Fibroblast of skin of left biceps (primary cell): ENCODE measurements at places on chromosomes 7 and 10.

DNA sequence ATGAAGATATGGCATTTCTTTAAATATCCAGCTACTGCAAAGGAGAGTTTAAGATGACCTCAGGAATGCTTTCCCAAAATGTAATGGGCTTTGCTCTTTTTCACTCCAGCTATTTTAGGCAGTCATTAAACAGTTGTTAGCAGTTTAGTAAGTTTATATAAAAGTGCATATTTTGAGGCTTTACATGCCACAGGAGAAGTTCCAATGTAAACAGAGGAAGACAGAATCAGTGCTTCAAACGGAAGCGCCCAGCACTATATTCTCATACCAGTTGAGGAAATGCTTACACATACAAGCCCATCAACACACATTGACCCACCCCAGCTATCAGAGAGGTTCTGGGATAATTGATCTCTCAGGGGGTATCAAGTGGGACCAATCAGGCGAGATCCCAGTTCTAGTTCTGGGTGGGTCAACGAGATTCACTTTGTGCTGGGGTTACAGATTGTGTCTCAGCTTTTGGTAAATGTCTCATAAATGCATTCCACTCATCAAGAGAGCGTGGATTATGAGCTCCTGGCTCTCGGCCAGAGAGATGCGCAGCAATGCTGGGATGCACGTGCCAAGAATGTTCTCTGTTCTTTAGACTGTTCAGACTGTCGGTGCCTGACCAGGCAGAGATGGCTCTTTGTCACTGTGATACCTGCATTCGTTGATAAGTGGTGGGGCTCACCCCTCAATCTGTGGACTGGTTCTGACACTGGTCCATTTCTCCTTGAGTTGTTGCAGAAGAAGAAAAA, 55.0 kb downstream of the CACNB2 start:
- DNase-seq: no peak

DNA sequence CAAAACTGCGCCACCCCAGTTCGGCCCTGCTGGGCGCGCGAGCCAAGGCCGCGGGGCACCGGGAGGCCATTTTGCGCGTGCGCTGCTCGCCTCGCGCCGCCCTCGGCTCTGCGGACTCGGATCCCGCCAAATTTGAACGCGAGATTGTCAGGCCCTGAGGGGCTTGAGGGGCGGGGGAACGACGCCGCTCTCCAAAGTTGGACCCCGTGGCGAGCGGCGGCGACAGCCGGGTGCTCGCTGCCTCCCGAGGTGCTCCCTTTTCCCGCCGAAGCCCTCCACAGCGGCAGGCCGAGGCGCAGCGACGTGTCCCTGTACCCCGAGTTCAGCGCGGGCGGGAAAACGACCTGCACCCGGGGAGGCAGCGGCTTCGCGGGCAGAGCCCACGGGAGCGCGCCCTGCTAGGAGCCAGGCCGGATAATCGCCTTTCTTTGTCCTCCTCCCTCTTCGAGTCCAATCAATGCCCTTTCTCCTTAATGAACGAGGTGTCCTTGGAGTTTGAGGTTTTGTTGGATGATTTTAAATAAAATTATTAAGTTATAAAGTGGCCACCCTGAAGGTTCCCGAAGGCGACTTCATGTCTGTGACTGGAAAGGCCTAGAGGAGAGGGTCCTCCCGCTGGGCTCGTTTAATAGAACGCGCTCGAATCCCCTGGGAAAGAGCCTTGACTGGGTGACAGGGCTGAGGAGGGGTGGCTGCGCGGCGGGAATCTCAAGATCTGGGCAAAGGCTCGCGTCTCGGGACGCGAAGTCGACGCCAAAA, 10.7 kb upstream of the SPAG6 start:
- DNase-seq: no peak

DNA sequence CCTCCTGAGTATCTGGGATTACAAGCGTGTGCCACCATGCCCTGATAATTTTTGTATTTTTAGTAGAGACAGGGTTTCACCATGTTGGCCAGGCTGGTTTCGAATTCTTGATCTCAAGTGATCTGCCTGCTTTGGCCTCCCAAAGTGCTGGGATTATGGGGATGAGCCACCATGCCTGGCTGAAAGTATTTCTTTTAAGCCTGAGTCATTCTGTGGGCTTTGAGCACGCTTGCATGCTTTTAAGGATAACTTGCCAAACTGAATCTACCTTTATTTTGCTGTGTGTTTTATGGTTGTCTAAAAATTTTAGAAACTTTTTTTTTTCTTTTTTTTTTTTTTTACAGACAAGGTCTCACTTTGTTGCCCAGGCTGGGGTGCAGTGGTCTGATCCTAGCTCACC, 33.2 kb downstream of the CNNM2 start:
- DNase-seq: no peak

DNA sequence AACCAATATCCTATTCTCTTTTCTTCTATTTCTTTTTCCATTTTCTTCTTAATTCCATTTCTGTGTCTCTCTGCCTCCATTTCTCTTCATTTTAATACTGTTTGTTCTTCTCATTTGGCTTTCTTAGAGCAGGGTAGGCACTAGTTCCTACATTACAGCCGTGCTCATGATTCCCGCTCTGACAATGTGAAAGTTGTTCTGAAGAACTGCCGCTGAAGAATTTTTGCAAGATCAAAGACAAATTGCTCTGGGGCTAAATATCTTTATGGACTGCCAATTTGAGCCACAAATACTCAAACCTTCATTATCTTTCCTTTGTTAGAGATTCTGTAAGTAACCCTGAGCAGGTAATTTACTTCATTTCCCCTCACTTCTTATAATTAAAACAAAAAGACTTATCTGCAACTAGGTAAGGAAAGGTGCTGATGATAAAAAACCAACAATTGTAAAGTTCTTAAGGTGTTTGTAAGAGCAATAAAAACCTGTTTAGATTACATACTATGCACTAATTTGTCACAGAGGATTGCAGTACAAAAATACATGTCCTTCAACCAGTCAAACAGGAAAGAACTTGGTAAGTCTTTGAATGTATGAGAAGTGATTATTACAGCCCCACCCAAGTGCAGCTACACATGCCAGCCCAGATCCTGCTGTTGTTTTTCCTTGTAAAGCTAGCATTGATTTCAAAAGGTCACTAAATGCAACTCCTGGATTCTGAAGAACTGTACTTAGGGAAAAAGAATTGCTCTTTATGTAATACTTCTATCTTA, 127.5 kb downstream of the COL28A1 start:
- no peak for DNase-seq
